ENCODE measurements at places on chromosomes 16 and 17.

DNA sequence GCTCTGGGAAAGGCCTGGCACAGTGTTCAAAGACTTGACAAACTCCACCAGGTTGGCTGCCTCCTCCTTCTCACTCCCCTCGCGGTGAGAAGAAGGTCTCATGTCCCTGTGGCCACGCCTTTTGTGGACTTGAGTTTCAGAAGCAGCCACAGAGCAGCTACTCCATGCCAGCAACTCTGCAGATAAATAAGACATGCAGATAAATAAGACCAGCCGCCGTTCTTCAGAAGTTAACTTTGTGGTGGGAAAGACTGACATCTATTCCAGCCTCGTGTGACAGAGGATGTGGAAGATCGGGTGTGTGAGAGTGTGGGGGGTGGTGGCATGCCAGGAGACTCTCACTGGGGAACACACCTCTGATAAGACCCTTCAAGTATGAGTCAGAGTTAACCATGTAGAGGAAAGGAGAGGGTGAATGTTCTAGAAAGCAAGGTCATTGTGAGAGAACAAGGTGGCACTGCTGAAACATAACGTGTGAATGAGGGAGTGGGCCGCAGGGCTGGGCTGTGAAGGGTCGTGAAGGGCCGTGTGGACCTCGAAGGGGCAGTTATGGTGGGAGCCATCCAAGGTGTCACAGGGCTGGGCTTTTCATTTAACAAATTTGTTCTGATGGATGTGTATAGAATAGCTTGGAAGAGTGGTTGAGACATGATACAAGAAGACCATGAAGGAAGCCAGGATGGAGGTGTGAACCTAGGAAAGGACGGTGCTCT lies 830 bp downstream of the SPACA3 start:
- no peak for DNase-seq

- DNase-seq, result no peak
Observed at GRCh38 chr17:72204742-72205141, 83.9 kb downstream of the SOX9 start.

DNA sequence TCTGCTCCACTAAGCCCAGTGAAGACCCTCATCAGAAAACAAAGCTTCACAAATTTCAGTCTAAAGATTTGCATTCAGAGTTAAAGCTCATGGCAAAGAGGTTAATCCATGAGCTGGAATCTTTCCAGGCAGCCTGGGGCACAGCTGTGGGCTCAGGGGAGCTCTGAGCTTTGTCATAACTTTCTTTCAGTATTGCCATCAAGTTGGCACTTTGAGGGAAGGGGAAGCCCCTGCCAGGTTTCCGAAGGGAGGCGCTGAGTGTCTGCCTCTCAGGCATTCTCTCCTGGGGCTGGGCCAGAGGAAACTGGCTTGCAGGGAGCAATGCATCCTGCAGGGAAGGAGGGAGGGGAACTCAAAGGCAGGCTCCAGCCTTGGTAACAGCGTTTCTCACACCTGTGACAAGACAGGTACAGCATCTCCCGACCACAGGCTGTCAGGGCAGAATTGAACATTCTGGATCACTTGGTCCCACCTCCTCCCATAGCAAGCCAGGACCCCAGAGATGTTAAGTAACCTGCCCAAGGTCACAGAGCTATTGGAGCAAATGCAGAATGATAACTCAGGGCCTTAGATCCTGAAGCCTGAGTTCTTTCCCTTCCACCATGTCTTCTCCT lies 3.9 kb downstream of the LPO start:
- DNase-seq, result no peak

DNA sequence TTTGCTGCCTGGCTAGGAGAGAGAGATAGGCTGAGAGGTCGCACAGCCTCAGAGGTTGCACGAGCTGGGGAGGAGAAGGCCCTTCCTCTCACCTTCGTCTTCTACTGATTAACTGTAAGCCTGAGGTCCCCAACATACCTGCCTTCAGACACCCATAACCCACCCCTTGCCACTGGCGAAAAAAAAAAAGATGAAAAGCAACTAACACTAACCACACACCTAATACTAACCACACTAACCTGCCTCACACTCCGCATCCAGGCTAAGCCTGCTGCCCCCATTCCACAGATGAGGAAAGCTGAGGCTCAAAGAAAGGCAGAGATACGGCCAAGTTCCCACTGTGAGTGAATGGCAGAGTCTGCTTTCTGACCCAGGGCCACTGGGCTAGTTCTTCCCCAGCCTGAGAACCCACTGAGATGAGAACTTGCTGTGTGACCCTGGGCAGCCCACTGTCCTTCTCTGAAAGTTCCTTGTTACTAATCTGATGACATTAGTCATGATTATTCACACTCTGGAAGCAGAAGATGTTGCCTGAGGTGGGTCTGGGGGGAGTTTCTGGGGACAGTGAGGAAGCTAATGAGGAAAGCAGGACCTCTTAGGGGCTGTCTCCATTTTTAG lies 4.6 kb downstream of the IL21R start:
- DNase-seq, result no peak

GRCh38 chr17:7039832-7040231 lies 4.0 kb downstream of the SLC16A13 start:
- DNase-seq, result no peak

- no peak for DNase-seq
Observed at GRCh38 chr17:83196973-83197880, 117.8 kb downstream of the METRNL start.

DNA sequence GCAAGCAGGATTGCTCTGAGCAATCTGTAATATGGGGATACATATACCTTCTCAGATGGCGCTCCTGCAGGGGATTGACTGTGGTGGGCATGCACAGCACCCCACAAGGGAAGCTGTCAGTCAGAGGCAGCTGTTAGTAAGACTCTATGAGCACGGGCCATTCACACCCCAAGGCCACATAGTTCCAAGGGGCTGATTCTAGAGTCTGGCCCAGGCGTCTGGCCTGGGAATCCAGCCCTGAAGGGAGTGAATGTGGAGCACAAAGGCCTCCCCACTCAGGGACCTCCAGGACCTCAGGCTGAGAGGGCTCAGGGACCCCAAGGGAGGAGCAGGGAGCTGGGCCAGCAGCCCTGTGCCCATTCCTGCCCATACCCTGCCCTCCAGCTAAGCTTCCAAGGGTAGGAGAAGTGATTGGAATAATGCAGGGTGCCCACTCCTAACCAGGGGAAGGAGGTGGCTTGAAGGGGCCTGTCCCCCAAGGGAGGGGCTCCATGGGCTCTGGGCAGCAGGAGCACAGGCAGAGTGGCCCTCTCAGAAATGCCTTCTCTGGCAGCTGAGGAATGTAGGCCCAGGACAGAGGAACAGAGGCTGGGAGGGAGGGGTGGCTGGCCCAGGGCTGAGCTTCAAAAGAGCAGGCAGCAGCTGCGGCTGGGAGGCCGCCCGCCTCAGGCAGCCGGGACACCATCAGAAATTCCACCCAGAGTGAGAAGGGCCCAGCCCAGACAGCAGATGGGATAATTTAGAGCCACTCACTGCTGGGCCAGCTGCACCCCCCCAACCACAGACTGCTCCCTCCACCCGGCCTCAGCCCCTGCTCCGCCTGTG lies 48.9 kb upstream of the MRPS23 start:
- no peak for DNase-seq

DNA sequence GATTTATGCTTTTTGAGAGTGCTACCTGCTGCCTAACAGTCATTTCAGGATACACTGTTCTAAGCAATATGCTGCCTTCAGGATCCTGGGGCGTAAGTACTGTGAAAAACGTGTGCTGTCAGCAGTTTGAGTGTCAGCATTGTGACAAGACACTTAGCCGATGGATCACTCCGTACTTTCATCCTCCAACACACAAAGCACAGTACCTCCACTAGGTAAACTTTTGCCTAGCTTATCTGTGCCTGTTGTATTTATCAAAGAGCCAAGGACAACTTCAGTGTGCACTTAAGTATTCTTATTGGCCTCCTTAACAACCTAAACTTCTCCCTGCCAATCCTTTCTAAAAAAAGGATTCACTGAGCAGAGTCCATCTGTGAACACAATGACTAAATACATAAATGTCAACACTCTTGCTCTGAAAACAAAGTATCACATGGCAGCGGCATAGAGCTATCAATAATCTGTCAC lies 33.8 kb upstream of the PHLPP2 start:
- no peak for DNase-seq

Measured in CD4-positive, alpha-beta T cell treated with Interferon gamma for 1 hour (primary cell).